ENCODE measurements at places on chromosomes 1 and 21. TPM values are rescaled to one million over a fixed set of nuclear protein-coding genes. Genes with fewer than 3 reads are reported as not detected.

The SHE gene
- 27.3 TPM for total RNA-seq

The WDR64 gene
- total RNA-seq = not detected

The LCE1A gene
- not detected for total RNA-seq

The GJB4 gene
- total RNA-seq = not detected

The EPHA2 gene
- total RNA-seq = 15.3 TPM

The CITED4 gene
- total RNA-seq = 10.9 TPM

The HLX gene
- total RNA-seq = 26.4 TPM

The CFHR3 gene
- total RNA-seq = 0.28 TPM

The CD1E gene
- total RNA-seq = not detected

The ITLN1 gene
- 1,070 TPM for total RNA-seq

The LRRC41 gene
- 68.3 TPM for total RNA-seq

The RAB7B gene
- 28.2 TPM for total RNA-seq

The C8A gene
- total RNA-seq = not detected

The MAP10 gene
- 0.56 TPM for total RNA-seq

The ACP6 gene
- total RNA-seq = 9.5 TPM

The ICOSLG gene
- 1.7 TPM for total RNA-seq

The BMP8A gene
- not detected for total RNA-seq

The CLCA4 gene
- not detected for total RNA-seq

The LCE1E gene
- total RNA-seq = not detected

The ADAMTSL4 gene
- total RNA-seq = 46.6 TPM

The FAAH gene
- 11.6 TPM for total RNA-seq

The FCGR1A gene
- 8.7 TPM for total RNA-seq

The PLA2G2F gene
- total RNA-seq = not detected

The DIO1 gene
- not detected for total RNA-seq

The AMIGO1 gene
- 10.6 TPM for total RNA-seq

The CFH gene
- 285 TPM for total RNA-seq

The TSPEAR gene
- not detected for total RNA-seq

The ACAP3 gene
- total RNA-seq = 41.8 TPM

The LHX8 gene
- total RNA-seq = not detected

The JAK1 gene
- 194 TPM for total RNA-seq

The GPR157 gene
- total RNA-seq = 8.8 TPM

The MYBPHL gene
- not detected for total RNA-seq

The CNR2 gene
- 0.09 TPM for total RNA-seq

The CHI3L2 gene
- 1.2 TPM for total RNA-seq

The TTC22 gene
- total RNA-seq = 1.7 TPM

The SLC45A1 gene
- 3.2 TPM for total RNA-seq

The RGS18 gene
- total RNA-seq = 4.0 TPM

The WLS gene
- 62.5 TPM for total RNA-seq

The PMVK gene
- total RNA-seq = 7.4 TPM

The SERPINC1 gene
- not detected for total RNA-seq

The MAEL gene
- total RNA-seq = not detected

The LCE3E gene
- not detected for total RNA-seq

All from omental fat pad (tissue), 4 donors.